HFFc6 (cell line): ENCODE measurements at places on chromosomes 6 and 20. TPM values are rescaled to one million over a fixed set of nuclear protein-coding genes. Genes with fewer than 3 reads are reported as not detected.

DNA sequence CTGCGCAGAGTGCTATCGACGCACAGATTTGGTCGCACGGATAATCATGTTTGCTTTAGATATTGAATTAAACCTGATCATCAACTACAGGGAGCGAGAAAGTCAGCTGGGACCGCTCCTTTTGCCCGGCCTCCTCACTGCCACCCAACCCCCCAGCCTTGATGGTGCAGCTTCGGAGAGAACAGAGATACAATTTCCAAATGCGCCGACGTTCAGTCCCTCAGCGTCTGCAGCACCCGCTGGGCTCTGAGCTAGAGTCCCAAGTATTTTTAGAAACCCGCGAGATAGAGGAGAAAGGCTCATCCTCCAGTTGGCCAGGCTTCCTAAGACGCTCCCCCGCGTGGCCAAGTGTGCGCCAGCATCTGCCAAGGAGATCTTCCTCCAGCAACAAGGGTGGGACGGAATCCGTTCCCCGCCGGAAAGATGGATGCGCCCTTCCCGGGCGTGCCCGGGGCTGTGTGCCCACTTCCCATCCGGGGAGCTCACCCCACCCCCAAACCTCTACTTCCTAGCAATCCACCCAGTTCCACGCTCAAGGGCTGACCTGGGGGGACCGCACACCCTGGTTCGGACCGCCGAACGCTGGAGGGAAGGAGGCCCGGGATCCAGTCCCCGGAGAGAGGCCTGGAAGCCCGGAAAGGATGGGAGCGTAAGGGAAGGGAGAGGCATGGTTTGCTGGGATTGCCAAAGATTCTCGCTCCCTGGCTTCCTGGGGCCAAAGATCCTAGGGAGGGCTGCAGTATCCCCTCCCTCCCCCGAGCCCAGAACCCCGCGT is 4.1 kb downstream of the NKX2-2 start:
- H3K27me3 ChIP-seq: peaks cover 55% of the 10 kb centered on the region
- H3K4me3 ChIP-seq: peak overlapping the region; percentile 87
- peaks cover 9% of the 10 kb centered on the region; the same call in 1 of the 2 replicates for H3K36me3 ChIP-seq

DNA sequence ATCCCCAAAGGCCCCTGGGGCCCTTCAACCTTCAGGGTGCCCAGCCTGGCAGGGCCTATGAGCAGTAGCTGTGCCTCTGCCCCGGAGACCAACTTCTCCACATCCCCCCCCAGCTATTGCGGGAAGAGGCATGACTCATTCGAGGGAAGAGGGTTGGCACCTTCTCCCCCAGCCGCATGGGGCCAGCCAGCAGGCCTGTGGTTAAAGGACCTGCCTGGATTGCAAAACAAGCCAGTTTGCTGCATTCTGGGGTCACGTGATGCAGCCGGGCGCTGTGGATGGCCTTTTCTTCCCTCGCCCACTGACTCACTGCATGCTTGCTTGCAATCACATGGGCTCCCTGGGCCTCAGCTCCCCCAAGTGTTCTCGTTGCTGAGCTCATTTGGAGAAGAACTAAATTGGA is 182.5 kb downstream of the MAFB start:
- no peaks in the 10 kb centered on the region for H3K36me3 ChIP-seq
- no peaks in the 10 kb centered on the region; the same call in 1 of the 2 replicates for H3K27me3 ChIP-seq
- no peak overlapping the region for H3K27ac ChIP-seq

- peaks cover 23% of the 10 kb centered on the region for H3K27me3 ChIP-seq
- no peak overlapping the region for H3K4me3 ChIP-seq
- DNase-seq: no peak
- H3K27ac ChIP-seq: no peak overlapping the region
Measured at GRCh38 chr6:89302195-89302770, 12.8 kb downstream of the GABRR2 start.

DNA sequence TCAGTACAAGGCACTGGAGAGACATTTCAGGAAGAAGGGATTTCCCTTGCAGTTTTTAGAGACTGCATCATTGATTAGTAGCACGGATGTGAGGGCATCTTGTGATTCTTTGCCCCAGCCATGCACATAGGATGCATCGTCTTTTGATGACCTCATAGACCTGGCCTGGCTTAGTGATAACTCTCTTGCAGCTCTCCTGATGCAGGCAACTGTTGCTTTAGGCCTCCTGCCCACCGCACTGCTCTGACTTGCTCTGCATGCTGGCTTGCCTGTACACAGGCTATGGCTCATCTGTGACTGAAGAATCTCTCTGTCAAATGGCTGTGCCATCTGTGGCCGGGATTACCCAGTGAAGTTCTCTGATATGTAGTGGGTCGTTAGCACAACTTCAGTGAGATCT is 207.7 kb upstream of the PTCHD4 start:
- H3K36me3 ChIP-seq: no peaks in the 10 kb centered on the region
- no peak overlapping the region for H3K4me3 ChIP-seq
- DNase-seq: no peak
- H3K4me1 ChIP-seq: no peaks in the 10 kb centered on the region

DNA sequence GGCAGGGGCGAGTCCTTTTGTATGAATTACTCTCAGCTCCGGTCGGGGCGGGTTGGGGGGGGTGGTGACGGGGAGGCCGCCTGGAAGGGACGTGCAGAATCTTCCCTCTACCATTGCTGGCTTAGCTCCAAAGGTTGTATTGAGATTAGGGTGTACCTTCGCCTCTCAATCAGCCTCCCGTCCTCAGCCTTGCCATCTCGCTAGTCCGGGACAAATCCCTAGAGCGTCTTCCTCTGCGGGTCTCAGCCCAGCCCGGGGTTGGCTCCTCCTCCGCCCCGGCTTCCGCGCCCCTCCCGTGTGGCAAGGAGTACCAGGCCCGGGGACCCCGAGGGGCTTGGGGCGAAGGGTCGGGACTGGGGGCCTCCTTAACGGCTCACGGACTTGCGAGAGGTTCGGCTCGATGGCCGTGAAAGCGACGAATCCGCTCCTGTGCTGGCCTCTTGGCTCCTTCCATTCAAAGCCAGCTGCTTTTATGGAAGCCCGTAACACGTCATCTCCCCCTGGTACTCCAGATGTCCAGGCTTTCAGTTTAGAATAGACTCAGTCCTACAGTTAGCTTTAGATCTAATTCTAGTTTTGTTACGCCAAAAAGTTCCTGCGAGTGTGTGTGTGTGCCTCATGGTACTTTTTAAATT is 636 bp upstream of the EEF1A1 start:
- peak overlapping the region; percentile 97 for H3K4me3 ChIP-seq
- peak; percentile 69 for DNase-seq
- H3K36me3 ChIP-seq: peaks cover 42% of the 10 kb centered on the region
- H3K27ac ChIP-seq: peak overlapping the region; percentile 100
- H3K4me1 ChIP-seq: peaks cover 48% of the 10 kb centered on the region

DNA sequence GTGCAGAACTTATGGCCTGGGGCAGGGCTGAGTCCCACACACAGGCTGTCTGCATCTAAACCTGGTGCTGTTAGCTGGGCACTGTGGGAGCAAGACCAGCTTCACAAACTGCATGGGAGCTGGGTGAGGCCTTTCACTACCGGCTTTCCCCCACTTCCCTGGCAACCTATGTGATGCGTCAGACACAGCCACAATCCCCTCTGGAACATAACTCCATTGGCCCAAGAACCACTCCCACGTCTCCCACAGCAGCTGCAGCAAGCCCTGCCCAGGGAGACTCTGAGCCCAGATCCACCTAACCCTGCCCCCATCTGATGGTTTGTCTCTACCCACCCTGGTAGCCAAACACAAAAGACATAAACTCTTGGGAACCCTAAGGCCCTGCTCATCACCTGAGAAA is 9.3 kb downstream of the WDR27 start:
- H3K36me3 ChIP-seq: peaks cover 58% of the 10 kb centered on the region
- no peak overlapping the region for H3K4me3 ChIP-seq
- H3K27me3 ChIP-seq: no peaks in the 10 kb centered on the region
- H3K4me1 ChIP-seq: peaks cover 26% of the 10 kb centered on the region

Gene BPIFB4
- not detected in 3 replicates for total RNA-seq

Gene BPIFB1
- not detected in 2 replicates for total RNA-seq

Gene TP53TG5
- not detected in 2 replicates for total RNA-seq

- no peaks in the 10 kb centered on the region for H3K36me3 ChIP-seq
- H3K4me1 ChIP-seq: peaks cover 25% of the 10 kb centered on the region
- peaks cover 18% of the 10 kb centered on the region for H3K27me3 ChIP-seq
- H3K27ac ChIP-seq: peak overlapping the region; percentile 77
Measured at GRCh38 chr20:25136643-25137559, 55.0 kb upstream of the VSX1 start.

DNA sequence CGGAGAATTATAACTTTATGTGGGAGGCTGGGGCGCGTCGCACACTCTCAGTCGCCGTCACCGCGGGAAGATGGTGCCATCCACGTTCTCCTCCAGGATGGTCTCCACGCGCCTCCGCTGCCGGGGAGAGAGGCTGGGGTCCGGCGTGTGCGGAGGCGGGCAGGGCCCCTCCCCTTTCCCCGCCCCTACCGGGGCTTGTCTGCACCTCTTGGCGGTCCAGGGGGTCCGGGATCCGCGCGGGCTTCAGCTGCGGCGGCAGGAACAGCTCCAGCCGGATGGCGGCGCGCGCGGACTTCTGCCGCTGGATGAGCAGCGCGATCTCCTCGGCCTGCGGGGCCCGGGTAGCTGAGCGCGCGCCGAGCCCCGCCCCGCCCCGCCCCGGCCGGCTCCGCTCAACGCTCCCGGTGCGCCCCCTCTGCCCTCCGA is 807 bp downstream of the LKAAEAR1 start:
- peaks cover 8% of the 10 kb centered on the region; the same call in 1 of the 2 replicates for H3K4me1 ChIP-seq
- DNase-seq: no peak
- H3K4me3 ChIP-seq: peak overlapping the region; percentile 51; the same call in 1 of the 2 replicates
- no peak overlapping the region for H3K27ac ChIP-seq
- H3K27me3 ChIP-seq: peaks cover 29% of the 10 kb centered on the region

DNA sequence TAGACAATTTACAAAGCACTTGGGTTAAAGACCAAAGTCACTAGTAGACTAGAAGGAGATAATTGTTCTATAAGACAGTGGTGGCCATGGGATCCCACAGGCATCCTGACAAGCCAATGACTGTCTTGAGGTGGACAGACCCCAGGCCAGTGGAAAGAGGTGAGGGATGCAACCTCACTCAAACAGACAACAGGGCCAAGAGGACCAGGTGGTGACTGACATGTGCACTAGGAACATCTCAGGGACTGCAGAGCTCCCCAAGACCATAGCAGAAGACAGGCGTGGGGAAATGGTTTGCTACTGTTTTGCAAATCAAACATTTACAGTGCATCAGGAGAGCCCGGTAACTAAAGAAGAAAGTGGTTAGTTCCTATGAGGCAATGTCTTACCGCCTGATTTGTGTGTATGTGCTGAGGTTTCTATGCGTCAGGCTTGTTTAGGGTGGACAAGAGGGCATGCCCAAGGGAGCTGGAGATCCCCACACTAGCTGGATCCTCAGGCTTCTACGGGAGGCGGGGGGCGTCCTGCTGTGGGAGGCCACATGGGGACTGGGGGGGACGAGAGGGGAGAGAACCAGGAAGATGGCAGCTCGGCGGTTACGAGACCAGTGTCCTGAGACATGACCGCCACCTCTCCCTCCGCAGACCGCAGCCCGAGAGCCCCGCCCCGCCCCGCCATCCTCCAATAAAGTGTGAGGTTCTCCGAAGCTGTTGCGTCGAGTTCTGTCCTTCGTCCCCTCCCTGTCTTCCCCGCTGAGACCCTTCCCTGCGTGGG is 623 bp upstream of the MRPS26 start:
- peaks cover 15% of the 10 kb centered on the region for H3K36me3 ChIP-seq
- H3K4me3 ChIP-seq: peak overlapping the region; percentile 92
- peaks cover 28% of the 10 kb centered on the region for H3K4me1 ChIP-seq

Gene ABCF1
- 56.1 to 68.4 TPM (median 62.9 TPM) in 3 replicates for total RNA-seq

GRCh38 chr6:149433881-149434280 is 33.8 kb downstream of the SUMO4 start:
- H3K27ac ChIP-seq: no peak overlapping the region
- H3K4me3 ChIP-seq: no peak overlapping the region
- H3K27me3 ChIP-seq: peaks cover 8% of the 10 kb centered on the region; the same call in 1 of the 2 replicates
- no peak for DNase-seq
- no peaks in the 10 kb centered on the region for H3K36me3 ChIP-seq

GRCh38 chr6:13076575-13076974 is 251.8 kb downstream of the TBC1D7 start:
- peaks cover 7% of the 10 kb centered on the region for H3K27me3 ChIP-seq
- no peak overlapping the region for H3K27ac ChIP-seq
- DNase-seq: no peak
- H3K4me3 ChIP-seq: no peak overlapping the region

Gene COL9A3
- total RNA-seq: 0.35 TPM in 1 of 3 replicates, not detected in the others

Gene NNAT
- total RNA-seq: not detected in 3 replicates

- no peaks in the 10 kb centered on the region for H3K36me3 ChIP-seq
- H3K4me3 ChIP-seq: no peak overlapping the region
- no peak for DNase-seq
- peaks cover 18% of the 10 kb centered on the region for H3K4me1 ChIP-seq
Measured at GRCh38 chr6:13190376-13190775, 138.0 kb downstream of the TBC1D7 start.

DNA sequence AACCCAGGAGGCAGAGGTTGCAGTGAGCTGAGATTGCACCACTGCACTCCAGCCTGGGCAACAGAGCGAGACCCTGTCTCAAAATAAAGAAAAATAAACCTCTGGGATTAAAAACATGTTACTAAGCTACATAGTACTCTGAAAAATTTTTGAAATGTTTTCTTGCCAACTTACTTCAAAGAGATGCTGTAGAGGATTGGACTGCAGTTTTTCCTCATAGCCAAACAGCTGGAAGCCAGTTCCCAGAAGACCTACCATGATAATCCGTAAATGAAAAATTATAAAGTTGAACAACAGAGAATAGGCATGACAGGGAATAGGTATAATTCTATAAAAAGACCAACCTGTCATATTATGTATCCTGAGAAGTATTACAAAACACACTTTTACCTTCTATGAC is 48.0 kb downstream of the RARS2 start:
- H3K27ac ChIP-seq: no peak overlapping the region
- peaks cover 59% of the 10 kb centered on the region for H3K36me3 ChIP-seq
- H3K27me3 ChIP-seq: no peaks in the 10 kb centered on the region
- DNase-seq: no peak
- peaks cover 15% of the 10 kb centered on the region for H3K4me1 ChIP-seq

- peaks cover 50% of the 10 kb centered on the region for H3K36me3 ChIP-seq
- peaks cover 7% of the 10 kb centered on the region for H3K27me3 ChIP-seq
- peak overlapping the region; percentile 92 for H3K27ac ChIP-seq
- peaks cover 96% of the 10 kb centered on the region for H3K4me1 ChIP-seq
Measured at GRCh38 chr6:52523378-52524142, 53.3 kb downstream of the TRAM2 start.

DNA sequence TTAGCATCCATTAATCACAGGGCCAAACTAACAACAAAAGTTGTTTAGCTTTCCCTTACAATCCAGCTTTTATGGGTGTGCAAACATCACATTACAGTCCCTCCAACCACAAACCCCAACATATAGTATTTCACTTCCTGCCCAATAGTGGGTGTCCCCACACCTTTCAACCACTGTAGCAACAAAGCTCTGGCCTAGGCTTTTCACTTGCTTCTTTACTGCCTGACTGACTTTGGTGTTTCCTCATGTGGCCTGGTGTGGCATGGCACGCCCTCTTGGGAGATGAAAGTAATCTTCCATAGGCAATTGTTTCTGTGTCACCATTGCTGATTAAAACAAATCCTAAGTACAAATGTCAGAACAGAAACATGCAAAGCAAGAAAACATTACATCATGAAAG is 46.3 kb downstream of the MCM8 start:
- DNase-seq: no peak
- no peak overlapping the region for H3K27ac ChIP-seq
- H3K27me3 ChIP-seq: no peaks in the 10 kb centered on the region
- no peaks in the 10 kb centered on the region; the same call in 1 of the 2 replicates for H3K36me3 ChIP-seq
- no peak overlapping the region for H3K4me3 ChIP-seq
- H3K4me1 ChIP-seq: peaks cover 14% of the 10 kb centered on the region
